ENCODE measurements at places on chromosomes 4 and X.

DNA sequence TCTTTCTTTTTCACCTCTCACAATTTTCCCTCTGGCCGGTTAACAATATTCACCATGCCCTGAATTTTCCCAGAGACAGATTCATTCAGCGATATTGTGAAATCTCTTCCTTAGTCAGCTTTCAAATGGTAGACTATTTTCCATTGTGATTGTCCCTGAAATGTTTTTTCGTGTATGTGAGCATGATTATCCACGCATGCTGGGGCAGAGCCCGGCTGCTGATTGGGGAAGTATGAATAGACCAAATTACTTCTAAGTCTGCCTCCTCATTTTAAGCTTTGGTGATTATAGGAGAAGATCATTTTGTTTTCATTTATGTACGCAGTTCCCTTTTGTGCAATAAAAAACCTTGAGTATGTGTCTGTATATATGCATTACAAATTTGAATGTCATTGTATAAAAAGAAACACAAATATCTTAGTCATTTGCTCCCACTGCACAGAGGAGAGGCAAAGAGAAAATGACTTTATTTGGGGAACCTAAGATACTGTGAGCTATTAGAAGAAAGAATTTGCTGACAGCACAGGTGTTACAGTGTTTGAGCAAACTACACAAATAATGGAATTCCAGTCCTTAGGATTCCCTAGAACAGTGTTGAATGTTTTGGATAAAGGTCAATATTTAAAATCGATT lies 11.3 kb downstream of the DTHD1 start:
- DNase-seq, result no peak

- DNase-seq, result no peak
Observed at GRCh38 chr4:2924286-2924685, 38.9 kb downstream of the NOP14 start.

GRCh38 chrX:73577361-73577760 lies 14.4 kb downstream of the CHIC1 start:
- DNase-seq, result no peak

DNA sequence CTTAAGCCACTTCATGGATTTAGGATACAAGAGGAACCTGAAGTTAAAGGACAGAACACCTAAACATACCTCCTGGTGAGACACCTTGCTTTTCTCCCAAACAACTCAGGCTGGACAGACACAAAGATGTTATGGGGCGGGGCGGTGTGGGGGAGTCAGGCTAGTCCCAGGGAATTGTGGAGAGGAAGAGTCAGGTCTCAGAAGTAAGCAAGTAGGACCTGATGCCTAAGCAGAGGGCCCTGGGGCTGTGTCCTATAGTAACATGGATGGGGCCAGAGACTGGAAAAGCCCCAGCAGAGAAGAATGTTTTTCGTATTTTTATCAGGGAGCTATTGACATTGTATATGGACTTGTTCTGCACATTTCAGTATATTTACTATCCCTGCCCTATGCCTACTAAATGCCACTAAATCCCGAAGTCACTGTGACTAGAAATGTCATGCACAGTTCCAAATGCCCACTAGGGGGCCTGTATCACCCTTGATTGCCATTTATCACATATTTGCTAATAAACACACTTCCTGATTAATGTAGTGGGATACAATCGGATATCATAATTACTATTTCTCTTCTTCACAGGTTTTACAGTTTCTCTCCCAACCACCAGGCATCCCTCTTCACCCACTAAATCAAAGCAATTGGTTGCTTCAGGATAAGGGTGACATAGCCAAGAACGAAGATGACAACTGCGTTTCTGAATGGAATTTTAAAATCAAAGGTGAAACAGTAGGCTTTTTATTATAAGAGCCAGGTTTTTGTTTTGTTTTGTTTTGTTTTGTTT lies 23.8 kb upstream of the ARHGAP10 start:
- peak; percentile 12 for DNase-seq

DNA sequence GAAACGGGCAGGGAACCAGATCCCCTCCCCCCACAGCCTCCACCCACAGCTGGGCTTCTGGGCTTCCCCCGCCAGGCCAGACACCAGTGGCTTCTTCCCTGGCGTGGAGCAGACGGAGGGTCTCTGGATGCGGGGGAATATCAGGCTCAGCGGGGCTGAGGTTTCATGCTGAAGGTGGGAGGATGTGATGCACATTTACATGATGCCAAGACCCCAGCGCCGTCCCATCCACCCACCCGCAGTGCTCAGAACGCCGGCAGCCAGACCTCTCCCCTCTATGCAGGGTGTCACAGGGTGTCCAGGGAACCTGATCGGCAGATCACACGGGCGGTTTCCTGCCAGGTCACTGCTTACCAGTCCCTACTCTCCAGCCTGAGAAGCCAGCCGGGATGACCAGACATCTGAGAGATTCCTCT lies 12.8 kb upstream of the TNIP2 start:
- DNase-seq, result no peak

- DNase-seq, result no peak
Observed at GRCh38 chr4:78939667-78940008, 400 bp upstream of the PAQR3 start.

DNA sequence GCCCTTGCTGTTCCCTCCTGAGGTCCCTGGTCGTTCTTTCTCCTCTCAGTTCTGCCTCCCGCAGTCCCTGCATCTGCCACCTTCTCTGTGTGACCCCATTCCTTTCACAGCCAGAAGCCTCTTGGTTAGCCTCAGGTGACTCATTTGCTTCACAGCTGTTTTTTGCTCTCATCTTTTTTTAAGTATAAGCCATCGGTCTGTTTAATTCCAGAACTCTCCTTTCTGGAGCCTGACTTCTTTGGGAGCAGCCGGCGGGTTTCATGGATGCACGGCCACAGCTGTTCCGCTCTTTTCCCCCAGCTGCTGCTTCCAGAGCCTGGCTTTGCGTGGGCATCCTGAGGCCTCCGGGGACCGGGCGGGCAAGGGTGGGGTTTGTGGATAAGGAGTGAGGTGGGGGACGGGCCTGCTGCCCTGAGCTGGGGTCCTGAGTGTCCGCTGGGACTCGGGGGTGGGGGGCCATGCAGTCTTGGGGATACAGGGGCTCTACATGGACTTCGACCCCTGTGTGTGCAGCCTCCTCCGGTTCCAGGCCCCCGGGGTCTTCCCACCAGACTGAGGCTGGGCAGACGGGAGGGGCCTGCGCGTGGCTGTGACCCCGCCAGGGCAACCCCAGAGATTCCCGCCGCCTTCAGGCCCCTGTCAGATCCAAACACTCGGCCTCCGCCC lies 46.7 kb downstream of the PCGF3 start:
- DNase-seq, result peak; percentile 49

DNA sequence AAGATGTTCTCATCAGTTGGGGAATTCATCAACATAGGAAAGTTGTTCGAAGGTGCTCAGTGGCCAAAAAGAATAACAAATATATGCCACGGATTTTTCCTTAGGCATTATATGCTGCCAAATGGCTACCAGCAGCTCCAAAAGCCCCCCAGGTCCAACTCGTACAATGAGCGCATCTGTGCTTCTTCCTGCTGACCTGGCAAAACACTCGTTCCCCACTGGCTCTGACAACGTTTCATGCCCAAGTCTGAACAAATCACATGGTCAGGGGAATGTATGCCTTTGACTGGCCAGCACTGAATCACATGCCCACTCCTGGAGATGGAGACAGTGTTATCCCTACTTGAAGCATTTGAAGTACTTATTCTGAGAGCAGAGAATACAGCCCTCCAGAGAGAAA lies 59.9 kb upstream of the SPP1 start:
- no peak for DNase-seq

GRCh38 chr4:152635851-152636250 lies 43.9 kb downstream of the TMEM154 start:
- DNase-seq, result no peak

DNA sequence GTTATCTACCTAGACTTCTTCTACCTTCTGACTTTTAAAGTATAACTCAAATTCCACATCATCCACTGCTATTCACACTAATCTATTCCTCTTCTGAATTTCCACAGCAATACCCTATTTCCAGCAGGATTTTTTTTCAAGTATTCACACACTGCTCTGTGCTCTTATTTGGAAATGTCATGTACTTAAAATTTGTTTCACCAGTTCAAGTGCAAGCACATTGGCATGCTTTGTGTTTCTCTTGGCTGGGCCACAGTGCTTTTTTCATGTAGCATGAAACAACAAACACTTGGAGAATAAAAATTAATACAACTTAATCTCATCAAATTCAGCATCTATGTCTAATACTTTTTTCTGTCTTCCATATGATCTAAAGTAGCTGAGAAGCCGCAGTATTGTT lies 161.8 kb upstream of the PCDH18 start:
- no peak for DNase-seq

DNA sequence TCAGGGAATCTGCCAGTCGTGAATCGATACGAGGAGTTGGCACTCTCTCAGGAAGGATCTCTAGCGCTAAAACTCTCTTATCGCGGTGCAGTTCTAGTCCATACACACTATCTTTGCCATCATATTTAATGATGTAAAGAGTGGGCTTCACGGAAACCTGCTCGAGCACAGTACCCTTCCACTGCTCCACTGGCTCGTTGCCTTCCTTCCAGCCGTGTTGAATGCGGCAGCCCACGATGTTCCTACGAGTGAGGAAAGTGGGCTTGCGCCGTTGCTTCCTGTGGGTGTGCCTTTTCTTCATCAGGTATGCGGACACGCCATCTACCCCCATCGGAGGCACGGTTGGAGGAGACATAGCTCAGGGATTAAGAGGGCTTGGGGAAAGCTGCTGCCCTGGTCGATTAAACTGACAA lies 661 bp downstream of the SPIN4 start:
- peak; percentile 55 for DNase-seq

- peak; percentile 91 for DNase-seq
Observed at GRCh38 chrX:154799556-154800348, 5.5 kb downstream of the MPP1 start.

- peak; percentile 17 for DNase-seq
Observed at GRCh38 chr4:147732518-147733235, 789 bp downstream of the ARHGAP10 start.

DNA sequence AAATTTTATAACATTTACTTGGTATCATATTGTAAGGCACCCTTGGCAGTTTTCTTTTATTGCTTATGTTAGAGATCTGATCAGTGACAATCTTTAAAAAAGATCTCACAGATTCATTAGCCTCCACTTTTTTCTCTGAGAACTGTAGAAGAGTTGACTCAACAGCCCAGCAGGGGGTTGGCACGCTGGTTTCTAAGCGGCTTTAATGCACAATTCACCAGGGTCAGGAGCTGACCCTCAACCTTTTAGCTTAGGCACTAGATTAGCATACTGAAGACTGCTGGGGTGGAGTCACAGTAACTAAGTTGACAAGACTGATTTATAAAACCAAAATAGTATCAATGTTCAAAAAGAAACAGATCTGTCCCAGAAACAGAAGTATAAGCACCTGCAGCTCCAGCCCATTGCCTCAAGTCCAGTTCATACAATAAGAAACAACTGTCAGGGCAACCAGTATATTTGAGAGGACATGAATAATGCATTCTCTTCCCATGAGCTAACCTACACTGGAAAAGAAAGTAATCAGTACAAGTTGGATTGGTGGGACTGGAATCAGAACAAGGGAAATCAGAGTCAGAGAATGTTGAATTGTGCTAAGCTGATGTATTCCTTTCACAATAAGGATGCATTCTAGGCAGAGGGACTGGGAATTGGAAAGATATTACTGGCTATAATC lies 77.6 kb downstream of the PDE5A start:
- DNase-seq, result no peak

DNA sequence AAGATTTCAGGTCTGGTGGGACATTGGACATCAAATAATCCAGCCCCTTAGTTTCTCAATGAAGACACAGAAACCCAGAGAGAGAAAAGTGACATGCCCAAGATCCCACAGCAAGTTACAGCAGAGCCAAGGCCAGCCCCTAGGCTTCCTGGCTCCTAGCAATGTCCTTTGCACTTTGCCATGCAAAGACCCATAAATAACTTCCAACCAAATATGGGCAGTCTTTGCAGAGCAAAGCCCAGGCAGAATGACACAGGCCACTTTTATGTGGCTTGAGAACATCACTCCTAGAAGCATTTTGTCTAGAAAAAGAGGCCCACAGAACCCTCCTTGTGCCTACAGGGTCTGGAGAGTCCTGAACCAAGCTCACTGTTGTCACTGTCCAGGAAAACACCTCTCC lies 78.1 kb upstream of the ATP6AP2 start:
- no peak for DNase-seq

DNA sequence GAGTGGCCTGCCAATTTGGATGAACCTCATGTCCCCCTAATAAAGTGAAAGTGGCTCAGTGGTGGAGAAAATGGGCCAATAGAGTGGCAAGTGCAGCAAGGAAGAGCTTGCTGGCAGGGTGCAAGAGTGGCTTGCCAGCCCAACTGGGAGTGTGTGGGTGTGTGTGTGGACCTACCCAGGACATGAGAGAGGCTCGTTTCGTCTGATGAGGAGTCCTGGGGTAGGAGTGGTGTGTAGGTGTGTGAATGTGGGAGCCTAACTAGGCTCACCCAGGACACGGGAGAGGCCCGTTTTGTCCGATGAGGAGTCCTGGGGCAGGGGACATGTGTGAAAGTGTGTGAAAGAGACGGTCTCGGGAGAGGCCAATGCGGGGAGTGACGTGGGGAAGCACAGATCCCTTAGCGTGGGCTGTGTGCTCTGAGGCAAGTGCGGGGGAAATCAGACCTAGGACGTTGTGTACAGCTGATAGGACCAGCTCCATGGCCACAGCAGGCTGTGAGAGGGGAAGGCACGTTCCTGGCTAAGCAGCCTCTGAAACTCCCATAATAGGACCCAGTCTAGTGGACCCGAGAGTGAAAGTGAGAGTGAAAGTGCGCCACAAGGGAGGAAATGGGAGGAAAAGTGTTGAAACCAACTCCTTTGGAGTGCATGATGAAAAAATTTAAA lies 5.3 kb downstream of the GAGE10 start:
- no peak for DNase-seq

GRCh38 chr4:15988222-15988621 lies 25.2 kb upstream of the FGFBP2 start:
- DNase-seq, result no peak

- DNase-seq, result no peak
Observed at GRCh38 chr4:162457071-162457865, 293.5 kb upstream of the FSTL5 start.

- DNase-seq, result no peak
Observed at GRCh38 chr4:66946761-66947160, 598.5 kb downstream of the CENPC start.

- no peak for DNase-seq
Observed at GRCh38 chrX:17291171-17291900, 83.7 kb upstream of the NHS start.

DNA sequence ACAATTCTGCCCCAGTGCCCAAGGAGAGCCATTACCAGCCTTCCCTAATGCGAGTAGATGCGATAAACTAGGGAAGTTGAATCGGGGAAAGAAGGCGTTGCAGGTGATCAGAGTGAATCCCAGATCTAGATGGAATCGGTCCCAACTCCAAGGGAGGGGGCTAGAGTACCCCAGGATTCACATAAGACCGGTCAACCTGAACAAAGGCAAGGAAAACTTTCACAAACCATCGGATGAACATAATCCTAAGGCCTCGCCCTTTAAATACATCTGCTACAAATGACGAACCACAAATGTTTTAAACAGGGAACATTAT lies 11.2 kb upstream of the ZCCHC13 start:
- no peak for DNase-seq

GRCh38 chr4:156800463-156800862 lies 171.1 kb downstream of the PDGFC start:
- DNase-seq, result no peak

Measured in NCI-H345 (cell line).